ENCODE measurements at places on chromosomes 5 and 9. TPM values are rescaled to one million over a fixed set of nuclear protein-coding genes. Genes with fewer than 3 reads are reported as not detected.

GRCh38 chr9:114972510-114973136 lies 42.2 kb upstream of the TNFSF8 start:
- DNase-seq: no peak

DNA sequence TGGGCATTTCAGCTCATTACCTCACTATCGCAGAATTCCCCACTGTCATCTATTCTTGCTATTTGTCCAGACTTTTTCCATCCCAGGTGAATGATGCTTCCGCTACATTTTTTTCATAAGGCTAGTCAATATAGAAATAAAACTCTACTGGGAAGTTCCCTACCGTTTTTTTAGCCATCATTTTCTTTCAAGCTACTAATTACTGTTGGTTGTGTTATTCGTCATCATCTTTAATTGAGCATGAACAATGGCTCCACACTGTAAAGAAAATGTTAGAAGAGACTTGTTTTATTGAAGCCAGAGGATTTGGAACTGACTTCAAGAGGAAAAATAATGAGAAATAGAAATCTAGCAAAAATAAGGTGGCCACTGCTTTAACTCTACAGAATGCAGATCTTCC lies 265.0 kb downstream of the ZNF608 start:
- no peak for DNase-seq

GRCh38 chr5:168646335-168646734 lies 67.2 kb upstream of the PANK3 start:
- no peak for DNase-seq

The SEMA6A gene
- total RNA-seq: 75.3 TPM

GRCh38 chr5:151027961-151028479 lies 7.6 kb downstream of the GPX3 start:
- DNase-seq: no peak

The CEMIP2 gene
- total RNA-seq: 185 TPM

The TRPM3 gene
- 37.2 TPM for total RNA-seq

The AQP3 gene
- 0.90 TPM for total RNA-seq

DNA sequence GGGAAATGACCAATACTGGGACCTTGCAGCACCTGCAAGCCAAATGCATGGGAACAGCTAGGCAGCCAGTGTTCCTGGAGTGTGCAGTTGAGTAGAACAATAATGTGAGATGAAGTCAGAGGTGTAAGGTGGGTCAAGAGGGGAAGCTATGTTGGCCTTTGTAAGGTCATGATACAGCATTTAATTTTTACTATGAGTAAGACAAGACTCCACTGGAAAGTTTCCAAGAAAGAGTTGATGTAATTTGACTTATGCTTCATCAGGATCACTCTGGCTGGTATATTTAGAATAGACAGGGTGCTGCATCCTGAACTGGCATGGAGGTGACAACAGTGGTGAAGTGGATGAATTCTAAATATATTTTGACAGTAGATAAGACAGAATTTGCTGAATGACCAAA lies 744.8 kb downstream of the KCTD16 start:
- no peak for DNase-seq

DNA sequence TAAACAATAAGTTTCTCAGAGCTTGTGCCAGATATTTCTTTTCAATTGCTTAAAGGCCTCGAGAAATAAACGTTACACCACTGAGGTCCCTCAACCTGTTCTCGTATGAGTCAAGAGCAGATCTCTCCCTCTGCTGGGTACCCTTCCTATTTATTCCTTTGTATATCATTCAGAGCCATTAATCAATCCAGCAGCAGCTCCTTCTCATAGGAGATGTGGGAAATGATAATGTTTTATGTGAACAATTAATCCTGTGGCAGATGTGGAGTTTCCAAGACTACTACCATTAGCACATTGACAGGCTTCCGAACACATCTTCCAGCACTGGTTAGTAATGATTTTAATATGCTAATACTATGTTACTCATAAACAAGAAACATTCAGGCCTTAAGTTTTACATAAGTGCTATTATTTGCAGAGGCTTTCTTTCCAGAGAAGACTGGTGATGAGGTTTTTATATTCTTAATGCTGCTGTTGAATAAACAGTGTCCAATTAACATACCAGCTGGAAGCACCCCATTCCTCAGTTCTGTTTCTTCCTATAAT lies 196.5 kb downstream of the ZNF608 start:
- DNase-seq: no peak

GRCh38 chr9:68970151-68970550 lies 43.8 kb downstream of the PRKACG start:
- DNase-seq: no peak

DNA sequence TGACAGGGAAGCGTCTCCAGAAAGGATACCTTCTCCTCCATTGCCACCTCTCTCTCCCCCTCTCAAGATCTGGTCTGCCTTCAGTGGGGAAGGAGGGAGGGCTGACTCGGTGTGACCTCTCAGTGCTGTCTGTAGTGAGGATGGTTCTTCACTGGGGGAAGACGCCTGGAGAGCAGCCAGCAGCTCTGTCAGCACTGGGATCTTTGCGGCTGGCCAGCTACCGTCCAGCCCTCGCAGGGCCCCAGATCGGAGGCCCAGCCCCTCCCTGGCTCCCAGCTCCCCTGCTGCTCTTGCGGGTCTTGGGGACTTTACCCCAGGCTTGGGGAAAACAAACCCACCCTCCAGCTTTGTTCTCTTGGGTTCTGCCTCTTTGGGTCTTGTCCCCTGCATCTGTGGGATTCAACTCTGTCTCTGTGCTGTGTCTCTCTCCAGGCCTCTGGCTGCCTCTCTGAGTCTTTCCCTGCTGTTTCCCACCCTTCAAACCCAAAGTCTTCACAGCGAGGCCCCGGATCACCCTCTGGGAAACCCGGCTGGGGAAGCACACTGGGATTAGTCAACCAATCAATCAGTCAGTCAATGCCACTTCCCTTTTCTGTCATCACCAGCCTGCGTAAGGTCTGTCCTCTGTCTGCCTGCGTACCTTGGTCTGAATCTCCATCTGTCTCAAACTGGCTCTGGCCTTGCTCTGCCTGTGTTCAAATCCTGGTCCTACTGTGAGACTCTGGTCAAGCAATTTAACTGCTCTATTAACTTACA lies 23.0 kb downstream of the FGF18 start:
- DNase-seq: no peak

DNA sequence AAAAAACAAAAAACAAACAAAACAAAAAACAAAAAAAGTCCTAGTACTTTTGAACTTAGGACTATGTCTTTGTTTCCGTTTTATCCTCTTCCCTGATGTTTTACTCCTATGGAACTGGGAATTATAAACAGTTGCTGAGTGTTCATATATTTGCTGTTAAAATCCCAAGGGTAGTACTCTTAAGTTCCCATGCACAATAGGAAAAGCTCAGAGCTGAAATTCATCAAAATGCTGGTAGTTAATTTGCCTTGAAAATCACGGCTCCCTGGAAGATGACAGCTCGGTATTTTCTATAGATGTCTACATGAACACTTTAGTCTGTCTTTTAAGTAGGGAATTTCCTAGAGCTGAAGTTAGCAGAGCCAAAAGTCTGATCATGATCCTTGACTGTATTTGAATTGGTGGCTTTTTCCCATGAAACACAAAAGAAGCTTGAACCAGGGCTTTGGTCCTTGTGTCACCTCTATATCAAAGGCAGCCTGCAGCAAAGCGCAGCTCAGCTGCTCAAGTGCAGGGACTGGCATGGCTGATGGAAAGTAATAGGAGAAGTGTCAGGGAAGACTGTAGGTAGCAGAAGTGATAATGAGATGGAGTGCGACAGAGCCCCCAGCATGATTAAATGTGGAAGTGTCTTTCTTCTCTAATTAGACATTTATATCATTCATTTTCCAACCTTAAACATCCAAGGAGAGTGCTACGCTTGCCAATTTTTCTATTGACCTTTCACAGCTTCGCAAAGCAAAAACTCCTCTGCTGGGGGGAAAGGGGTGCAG lies 310.9 kb downstream of the TRIM36 start:
- DNase-seq: no peak

GRCh38 chr9:69463497-69464068 lies 138.6 kb downstream of the ENTREP1 start:
- peak; percentile 25 for DNase-seq

DNA sequence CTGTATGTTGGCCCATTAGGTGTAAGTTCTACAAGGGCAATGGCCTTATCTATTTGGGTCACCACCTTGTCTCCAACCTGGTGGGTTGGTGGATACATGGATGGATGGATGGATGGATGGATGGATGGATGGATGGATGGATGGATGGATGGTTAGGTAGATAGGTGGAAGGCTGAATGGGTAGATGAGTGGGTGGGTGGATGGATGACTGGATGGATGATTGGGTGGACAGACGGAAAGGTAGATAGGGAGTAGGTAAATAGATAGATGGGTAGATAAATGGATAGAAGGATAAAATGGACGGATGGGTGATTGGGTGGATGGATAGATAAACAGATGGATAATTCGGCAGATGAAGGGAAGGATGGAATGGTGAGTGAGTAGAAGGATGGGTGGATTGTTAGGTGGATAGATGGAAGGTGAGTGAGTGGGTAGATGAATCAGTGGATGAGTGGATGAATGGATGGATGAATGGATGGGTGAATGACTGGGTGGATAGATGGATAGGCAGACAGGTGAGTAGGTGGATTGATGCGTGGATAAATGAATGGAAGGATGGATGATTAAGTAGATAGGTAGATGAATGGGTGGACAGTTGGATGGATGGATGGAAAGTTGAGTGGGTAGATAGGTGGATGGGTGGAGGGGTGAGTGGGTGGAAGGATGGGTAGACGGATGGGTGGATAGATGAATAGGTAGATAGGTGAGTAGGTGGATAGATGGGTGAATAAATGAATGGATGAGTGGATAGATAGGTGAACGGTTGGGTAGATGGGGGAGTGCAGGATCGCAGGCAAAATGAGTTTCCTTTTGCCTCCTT lies 83.1 kb upstream of the FBXW11 start:
- DNase-seq: no peak

The MYMK gene
- not detected for total RNA-seq

DNA sequence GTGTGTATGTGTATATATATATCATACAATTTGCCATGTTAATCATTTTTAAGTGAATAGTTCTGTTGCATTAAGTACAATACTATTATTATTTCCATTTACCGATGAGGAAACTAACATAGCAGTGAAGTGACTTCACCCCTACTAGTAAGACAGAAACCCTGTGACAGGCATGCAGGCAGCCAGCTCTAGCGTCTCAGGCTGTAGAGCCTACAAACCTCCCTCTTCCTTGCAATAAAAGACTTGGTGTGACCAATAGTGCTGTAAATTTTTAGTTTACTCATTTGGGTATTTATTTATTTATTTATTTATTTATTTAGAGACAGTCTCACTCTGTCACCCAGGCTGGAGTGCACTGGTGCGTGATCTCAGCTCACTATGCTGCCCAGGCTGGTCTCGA lies 24.7 kb downstream of the FNBP1 start:
- DNase-seq: no peak

- DNase-seq: peak; percentile 4
Measured at GRCh38 chr5:9707732-9708462, 77.7 kb upstream of the TAS2R1 start.

DNA sequence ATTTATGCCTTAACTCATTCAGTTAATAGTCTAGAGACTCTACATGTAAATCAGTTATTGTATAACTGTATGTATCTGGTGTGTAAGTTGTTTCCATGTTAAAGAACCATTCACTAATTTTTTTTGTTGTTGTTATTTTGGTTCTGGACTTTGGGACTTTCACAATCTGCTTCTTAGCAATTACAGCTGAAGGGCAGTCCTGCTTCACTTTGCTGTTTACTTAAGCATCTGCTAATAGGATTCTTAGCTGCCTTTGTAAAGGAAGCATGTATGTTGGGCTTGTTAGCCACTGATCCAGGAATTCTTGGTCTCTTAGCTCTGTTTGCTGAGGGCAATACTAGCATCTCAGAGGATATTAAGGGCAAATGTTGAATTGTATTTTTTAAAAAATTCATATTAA lies 97.0 kb downstream of the FOCAD start:
- DNase-seq: peak; percentile 81

DNA sequence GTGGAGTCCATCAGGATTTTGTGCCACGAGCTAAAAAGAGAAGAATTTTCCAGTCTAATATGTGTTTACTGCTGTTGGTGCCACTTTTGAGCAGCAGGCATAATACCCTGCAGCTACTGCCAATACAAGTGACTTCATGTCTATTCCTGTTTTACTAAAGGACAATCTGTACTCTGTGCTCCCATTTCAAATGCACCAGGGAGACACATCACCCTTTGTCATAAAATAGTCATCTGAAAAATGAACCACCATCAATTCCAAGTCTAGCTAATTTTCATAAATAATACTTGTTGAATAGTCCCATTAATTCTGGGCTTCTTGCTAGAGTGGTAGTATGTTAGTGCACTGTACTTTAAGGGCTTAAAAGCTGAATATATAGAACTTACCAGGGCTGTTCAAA lies 8.9 kb upstream of the PKD2L2 start:
- no peak for DNase-seq

DNA sequence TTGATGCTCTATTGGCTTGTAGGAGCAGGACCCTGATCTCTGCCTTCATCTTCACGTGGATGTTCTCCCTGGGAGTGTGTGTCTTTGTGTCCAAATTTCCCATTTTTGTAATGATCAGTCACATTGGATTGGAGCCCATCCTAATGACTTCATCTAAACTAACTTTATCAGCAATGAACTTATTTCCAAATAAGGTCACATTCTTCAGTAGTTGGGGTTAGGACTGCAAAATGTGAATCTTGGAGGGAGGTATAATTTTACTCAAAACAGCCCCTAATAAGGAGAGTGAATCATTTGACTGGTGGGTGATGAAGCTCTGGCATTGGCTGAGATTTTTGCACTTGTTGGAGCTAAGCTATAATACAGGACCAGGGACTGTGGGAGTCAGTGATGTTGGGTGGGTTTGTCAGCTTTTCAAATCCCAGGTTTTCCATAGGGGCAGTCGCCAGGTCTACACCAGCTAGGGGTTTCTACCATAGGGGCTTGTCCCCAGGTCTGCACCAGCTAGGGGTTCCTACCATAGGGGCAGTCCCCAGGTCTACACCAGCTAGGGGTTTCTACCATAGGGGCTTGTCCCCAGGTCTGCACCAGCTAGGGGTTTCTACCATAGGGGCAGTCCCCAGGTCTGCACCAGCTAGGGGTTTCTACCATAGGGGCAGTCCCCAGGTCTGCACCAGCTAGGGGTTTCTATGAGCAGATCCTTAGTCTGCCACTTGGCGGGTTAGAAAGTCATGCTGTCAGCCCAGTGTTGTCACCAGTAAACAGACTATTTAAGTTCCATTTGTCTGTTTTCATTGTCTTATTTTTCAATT lies 382.6 kb upstream of the DAP start:
- no peak for DNase-seq

The GRK6 gene
- total RNA-seq: 50.6 TPM

The AK3 gene
- total RNA-seq: 33.9 TPM
